Activated CD4-positive, alpha-beta T cell treated with anti-CD3 and anti-CD28 coated beads, Interleukin-2, amount 10 ng/mL, durations not matched to agents 7 days and 5 days (primary cell): ENCODE measurements at places on chromosomes 6 and 20.

- no peak overlapping the region for H3K27ac ChIP-seq
- peaks cover 14% of the 10 kb centered on the region for H3K27me3 ChIP-seq
- DNase-seq = no peak
- H3K4me1 ChIP-seq = no peaks in the 10 kb centered on the region
Measured at GRCh38 chr6:17059850-17060249, 42.0 kb upstream of the STMND1 start.

GRCh38 chr6:117389227-117390057 lies 36.3 kb downstream of the ROS1 start:
- no peak overlapping the region for H3K27ac ChIP-seq
- no peak for DNase-seq
- no peaks in the 10 kb centered on the region for H3K4me1 ChIP-seq
- H3K4me3 ChIP-seq = no peak overlapping the region
- peaks cover 20% of the 10 kb centered on the region for H3K27me3 ChIP-seq
- H3K36me3 ChIP-seq = no peaks in the 10 kb centered on the region

GRCh38 chr20:46148313-46149208 lies 30.4 kb downstream of the CD40 start:
- H3K4me3 ChIP-seq = no peak overlapping the region
- no peaks in the 10 kb centered on the region for H3K36me3 ChIP-seq
- no peak overlapping the region for H3K27ac ChIP-seq
- no peak for DNase-seq
- H3K27me3 ChIP-seq = peaks cover 2% of the 10 kb centered on the region

GRCh38 chr6:19356692-19357091 lies 480.5 kb upstream of the ID4 start:
- no peaks in the 10 kb centered on the region for H3K36me3 ChIP-seq
- no peaks in the 10 kb centered on the region for H3K4me1 ChIP-seq
- DNase-seq = no peak
- H3K4me3 ChIP-seq = no peak overlapping the region
- H3K27me3 ChIP-seq = no peaks in the 10 kb centered on the region
- no peak overlapping the region for H3K27ac ChIP-seq

GRCh38 chr6:27994616-27995015 lies 37.6 kb downstream of the OR2B6 start:
- no peak for DNase-seq
- no peak overlapping the region for H3K4me3 ChIP-seq
- no peaks in the 10 kb centered on the region for H3K36me3 ChIP-seq
- H3K4me1 ChIP-seq = no peaks in the 10 kb centered on the region
- peaks cover 31% of the 10 kb centered on the region for H3K27me3 ChIP-seq
